ENCODE measurements at places on chromosomes 1 and 21.

DNA sequence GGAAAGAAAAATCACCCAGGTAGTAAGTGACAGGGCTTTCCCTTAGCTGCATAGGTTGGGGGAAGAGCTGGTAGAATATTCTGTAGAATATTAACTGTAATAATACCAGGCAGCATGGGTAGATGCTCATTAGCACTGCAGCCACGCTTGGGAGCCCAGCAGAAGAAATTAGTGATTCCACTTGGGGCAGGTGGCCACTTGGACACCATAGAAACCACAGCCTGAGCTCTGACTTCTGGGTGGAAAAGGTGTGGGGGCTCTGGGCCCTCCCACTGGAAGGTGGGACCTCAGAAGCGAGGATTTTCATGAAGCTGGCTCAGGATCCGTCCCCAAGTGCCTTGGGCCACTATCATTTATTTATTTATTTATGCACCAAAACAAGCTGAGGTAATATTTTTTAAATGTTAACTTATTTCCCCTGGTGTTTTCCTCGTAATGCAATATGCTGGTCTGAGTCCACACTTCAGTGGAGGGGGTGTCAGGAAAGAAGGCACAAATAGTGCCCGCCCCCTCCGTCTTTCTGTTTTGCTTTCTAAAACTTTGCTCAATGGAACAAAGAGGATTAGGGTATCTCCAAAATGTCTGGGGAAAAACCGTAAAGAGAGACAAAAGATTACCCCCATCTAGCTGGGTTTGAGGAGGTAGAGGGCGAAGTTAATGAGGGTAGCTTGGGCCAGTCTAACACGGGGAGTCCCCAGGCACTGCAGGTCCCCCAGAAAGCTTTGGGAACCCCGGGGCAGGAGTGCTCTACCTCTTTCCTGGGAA lies 75.2 kb upstream of the GADD45A start:
- no peak for DNase-seq

DNA sequence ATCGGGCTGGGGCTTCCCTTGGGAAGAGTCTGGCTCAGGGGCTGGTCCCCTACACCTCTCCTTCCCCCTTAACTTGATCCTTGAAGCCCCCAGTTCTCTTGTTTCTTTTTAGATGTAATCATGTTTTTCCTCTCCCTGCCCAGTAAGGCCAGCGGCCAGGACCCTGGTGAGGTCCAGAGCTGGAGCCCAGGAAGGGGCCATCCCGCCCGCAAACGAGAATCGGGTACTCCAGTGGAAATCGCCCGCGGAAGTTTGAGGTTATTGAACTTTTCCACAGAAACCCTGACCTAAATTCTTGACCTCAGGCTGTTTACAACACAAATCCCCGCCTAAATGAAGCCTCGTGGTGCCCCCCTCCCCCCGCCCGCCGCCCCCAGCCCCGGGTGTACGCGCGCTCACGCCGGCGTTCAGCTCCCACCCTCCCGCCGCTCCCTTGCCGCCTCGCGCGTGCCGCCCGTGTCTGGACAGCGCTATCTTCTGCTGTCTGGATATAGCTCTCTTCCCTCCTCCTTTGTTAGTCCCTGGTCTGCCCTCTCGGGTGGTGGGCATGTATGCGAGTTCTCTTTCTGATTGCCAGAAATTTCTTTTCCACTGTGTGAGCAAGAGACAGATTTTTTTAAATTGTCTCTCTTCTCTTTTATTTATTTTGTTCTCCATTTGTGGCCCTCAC lies 165.9 kb upstream of the CACNA1E start:
- no peak for DNase-seq

DNA sequence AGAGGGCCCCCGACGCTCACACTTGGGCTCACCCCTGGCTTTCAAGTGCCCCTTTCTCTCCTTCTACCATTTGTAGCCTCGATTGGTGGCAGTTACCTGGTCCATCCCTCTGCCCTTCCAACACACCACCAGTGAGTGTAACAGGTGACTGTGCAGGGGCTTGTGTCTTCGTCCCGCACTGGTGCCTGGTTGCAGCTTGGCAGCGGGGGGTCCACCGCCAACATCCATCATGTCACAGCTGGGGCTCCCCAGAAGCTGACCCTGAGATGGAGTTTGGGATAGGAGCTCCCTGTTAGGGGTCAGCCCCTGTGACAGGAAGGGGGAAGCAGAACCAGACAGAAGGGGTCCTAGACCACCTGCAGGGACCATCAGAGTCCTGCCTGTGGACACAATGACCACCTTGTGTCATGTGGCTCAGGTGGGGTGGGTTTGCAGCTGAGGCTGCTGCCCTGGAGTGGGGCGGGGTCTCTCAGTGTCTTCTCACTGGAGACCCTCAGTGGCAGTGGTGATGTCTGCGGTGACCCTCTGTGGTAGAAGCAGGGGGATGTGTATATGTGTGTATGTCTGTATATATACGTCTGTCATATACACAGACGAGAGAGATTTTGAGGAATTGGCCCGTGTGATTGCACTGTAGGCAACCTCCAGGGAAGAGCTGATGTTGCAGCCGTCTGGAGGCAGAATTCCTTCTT lies 3.6 kb upstream of the CALML6 start:
- DNase-seq = no peak

GRCh38 chr1:164564378-164564777 lies 5.4 kb downstream of the PBX1 start:
- no peak for DNase-seq

DNA sequence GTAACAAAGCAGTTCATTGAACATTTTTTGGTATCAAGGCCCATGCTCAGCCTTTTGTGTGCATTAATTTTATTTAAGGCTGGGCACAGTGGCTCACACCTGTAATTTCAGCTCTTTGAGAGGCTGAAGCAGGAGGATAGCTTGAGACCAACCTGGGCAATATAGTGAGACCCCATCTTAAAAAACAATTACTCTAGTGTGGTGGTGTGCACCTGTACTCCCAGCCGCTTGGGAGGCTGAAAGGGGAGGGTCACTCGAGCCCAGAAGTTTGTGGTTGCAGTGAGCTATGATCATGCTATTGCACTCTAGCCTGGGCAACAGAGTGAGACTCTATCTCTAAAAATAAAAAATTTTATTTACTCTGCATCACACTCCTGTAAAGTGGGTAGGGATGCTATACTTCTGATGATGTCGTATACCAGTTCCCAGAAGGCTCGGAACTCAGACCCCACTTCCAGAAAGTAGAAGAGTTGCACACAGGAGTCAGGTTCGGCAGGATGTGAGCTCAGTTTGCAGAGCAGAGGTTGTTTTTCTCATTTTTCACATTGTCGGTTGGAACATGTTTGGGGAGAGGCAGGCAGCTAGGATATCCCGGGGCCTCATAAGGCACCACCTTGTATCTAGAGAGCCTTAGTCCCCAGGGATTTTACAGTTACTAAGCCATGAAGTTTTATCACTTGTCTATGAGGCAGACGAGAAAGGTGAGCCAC lies 144.6 kb downstream of the GALNT2 start:
- DNase-seq = no peak

- DNase-seq = no peak
Measured at GRCh38 chr1:226044514-226045101, 17.9 kb upstream of the H3-3A start.

- DNase-seq = no peak
Measured at GRCh38 chr1:203097001-203097400, 11.2 kb upstream of the MYOG start.

DNA sequence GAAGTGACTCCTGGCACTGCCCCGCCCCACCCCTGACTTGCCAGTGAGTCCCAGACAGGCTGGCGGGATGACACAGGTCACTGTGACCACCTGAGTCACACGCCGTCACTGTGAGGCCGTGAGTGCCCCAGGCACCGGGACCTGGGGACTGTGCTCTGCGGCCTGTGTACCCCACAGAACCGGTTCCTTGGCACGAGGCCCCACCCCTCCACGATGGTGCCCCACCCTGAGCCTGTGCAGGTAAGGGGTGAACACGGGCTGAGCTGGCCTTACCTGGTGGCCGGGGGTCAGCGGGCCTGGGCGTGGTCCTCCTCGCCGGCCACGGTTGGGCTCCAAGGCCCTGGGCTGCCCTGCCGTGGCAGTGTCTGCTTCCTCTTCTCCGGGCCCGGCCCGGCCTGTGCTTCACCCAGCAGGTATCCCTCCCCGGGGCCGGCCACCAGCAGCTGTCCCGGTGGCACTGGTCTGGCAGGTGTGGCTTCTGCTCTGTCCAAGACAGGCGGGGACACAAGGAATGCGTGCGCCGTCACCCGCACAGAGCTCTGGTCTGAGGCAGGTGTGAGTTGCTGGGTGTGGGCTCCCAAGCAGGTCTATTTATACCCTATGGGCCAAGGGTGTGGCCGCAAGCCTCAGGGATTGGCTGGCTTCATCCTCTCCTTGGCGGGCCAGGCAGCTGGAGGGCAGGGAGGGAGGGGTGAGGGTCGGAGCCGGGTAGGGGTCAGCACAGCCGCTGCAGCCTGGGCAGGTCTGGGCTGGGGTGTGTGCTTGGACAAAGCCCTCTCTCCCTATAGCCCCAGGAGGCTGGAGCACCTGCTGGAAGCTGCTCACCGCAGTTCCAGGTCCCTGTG lies at the start of gene RNF223:
TSS of gene RNF223 (minus strand) at position 564 of the 845 bp plus-strand sequence. CDS start 1,740 bp downstream, outside the sequence.
- peak; percentile 15 for DNase-seq

DNA sequence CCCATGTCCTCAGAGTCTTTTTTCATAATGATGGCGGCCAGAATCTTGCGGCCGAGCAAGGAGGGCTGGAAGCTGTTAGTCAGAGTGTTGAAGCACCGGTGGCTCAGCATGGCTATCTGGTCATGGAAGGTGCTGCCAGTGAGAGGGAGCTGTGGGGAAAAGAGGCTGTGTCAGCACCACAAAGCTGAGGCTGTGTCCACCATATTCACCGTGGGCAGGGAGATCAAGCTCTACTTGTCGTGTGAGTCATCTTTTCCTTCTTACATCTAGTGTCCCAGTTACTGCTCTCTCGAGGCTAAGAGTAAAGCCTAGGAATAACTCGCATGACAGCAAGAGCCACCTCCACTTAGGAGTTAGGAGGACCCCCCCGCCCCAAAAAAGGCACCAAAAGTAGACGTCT lies 18.2 kb downstream of the ADAR start:
- DNase-seq = no peak

- DNase-seq = no peak
Measured at GRCh38 chr1:243507672-243508302, 251.9 kb downstream of the SDCCAG8 start.

DNA sequence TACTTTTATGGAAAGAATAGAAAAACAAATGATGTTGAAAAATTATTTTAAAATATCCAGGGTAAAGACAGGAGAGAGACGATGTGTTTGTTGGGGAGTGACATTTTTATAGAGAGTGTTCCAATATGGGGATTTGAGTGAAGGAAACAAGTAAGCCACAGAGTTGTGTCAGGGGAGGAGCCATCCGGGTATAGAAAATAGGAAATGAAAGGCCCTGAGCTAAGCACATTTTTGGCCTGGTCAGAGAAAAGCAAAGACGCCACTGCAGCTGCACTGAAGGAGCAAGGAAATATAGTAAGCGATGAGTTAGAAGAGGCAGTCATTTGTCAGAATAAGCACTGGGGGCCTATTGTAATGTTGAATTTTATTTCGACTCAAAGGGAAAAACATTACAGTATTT lies 107.3 kb upstream of the ADGRL4 start:
- no peak for DNase-seq

GRCh38 chr1:101587741-101588140 lies 350.9 kb downstream of the S1PR1 start:
- DNase-seq = peak; percentile 39

GRCh38 chr21:26148071-26148839 lies 22.3 kb downstream of the APP start:
- DNase-seq = no peak

GRCh38 chr1:1000357-1001056 lies 610 bp upstream of the HES4 start:
- no peak for DNase-seq

GRCh38 chr1:157371221-157371620 lies 181.1 kb downstream of the FCRL5 start:
- no peak for DNase-seq

DNA sequence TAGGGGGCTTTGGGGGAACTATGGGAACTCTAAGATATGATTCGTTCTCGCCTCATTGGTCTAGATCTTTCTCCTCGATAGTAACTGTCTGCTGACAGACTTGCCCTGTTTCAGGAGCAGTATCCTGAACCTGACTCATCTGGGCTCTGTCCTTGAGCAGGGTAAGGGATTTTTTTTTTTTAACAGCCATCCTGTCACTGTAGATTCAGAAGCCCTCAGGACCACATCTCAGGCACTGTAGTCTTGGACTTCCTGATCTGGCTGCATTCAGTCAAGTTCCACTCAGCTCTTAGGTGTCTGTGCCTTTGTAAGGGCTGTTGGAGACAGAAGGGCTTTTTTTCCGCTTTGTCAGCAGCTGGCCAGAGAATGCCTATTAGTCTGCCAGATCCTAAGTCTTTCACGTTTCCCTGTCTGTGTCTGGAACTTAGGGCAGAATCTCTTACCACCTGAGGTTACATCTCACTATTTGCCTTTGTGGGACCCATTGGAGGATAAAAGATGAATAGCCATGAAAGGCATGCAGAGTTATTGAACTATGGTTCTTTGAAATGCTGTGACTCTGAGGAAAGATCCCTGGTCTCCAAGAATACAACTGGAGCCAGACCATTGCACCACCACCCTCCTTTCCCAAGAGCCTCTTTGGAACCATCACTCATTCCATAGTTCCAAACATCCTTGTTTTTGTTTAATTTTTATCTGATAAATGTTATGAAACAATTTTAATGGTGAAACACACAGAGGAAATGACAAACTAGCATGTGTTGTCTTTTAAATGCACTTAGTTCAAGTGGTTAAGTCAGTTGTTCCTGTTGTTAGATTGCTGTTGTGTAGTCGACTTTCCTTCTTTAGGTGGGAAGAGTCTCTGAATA lies 49.7 kb upstream of the MACF1 start:
- DNase-seq = no peak

DNA sequence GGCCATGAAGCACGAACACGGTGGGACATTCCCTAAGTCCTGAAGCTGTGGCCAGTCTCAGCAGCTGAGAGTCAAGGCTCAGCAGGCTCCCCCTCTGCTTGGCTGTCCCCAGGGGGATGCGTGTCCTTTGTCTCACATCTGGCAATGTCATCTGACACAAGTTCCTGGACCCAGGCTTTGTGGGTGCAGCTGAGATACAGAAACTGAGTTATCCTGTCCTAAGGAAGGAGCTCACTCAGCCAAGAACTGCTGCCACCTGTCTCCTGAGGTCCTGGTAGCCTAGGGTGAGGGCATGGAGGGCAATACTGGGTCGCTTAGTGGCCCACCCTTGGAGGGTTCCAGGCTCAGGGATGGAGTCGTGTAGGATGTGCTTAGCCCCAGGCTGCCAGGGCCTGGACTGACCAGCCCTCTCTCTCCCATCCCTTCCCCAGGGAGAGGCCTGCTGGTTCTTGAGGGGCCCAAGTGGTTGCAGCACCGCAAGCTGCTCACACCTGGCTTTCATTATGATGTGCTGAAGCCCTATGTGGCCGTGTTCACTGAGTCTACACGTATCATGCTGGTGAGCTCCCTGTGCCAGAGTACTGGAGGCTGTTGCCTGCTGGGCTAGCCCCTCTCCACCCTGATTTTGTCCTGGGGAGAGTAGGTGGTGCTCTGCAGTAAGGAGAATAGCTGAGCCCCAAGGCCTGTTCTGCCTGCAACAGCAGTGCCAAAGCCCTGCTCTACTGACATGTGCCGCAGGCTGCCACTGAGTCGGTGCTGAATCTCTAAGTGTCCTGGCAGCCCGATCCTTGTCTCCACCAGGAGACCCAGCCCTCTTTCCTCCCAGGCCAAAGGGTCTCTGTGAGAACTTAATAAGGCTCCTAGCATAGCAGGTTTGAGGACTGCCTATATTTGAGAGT lies 13.5 kb downstream of the CYP4B1 start:
- DNase-seq = no peak

GRCh38 chr1:180144659-180145357 lies 9.9 kb upstream of the QSOX1 start:
- DNase-seq = no peak
